Stimulated activated CD4-positive, alpha-beta T cell treated with anti-CD3 and anti-CD28 coated beads, TNF-alpha, amount 100 ng/mL, for 4 hours (primary cell): ENCODE measurements at places on chromosomes 12 and 14.

DNA sequence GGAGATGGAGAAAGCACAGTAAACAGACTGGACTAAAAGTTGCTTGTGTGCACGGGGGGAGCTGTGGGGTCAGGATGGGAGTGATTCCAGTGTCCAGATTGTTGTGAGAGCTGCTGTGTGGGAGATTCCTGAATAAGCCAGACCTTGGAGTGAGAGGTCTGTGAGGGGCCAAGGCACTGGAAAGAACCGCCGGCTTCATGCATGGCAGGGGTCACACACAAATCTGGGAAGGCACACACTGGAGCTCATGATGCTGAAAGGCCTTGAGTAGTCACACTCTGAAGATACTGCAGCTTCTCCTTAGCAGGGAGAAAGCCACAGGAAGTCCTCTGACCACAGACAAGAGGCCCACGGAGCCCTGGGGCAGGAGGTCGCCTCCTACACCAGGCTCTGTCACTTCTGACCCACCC lies 23.1 kb downstream of the ADCY6 start:
- no peak for DNase-seq

GRCh38 chr14:61997161-61997560 lies 234.9 kb downstream of the SNAPC1 start:
- DNase-seq = no peak

DNA sequence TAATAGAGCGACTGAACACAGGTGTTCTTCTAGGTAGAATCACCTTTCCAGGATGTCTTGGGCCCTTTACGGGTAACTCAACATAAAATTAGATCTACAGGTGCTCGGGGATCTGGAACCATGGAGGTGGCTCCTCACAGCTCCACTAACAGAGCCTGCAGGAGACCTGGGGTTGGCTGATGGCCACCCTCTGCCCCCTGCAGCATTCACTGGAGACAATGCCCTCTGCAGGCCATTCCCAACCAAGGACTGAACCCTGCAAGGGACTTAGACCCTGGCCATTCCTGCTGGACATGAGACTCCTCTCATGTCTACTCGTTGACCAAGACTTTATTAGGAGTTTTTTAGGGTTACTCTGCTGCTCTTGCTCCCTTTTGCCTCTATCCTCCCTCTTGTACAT lies 58.5 kb upstream of the PPP4R3A start:
- DNase-seq = no peak

GRCh38 chr12:89364631-89365030 lies 12.3 kb upstream of the DUSP6 start:
- DNase-seq = no peak

DNA sequence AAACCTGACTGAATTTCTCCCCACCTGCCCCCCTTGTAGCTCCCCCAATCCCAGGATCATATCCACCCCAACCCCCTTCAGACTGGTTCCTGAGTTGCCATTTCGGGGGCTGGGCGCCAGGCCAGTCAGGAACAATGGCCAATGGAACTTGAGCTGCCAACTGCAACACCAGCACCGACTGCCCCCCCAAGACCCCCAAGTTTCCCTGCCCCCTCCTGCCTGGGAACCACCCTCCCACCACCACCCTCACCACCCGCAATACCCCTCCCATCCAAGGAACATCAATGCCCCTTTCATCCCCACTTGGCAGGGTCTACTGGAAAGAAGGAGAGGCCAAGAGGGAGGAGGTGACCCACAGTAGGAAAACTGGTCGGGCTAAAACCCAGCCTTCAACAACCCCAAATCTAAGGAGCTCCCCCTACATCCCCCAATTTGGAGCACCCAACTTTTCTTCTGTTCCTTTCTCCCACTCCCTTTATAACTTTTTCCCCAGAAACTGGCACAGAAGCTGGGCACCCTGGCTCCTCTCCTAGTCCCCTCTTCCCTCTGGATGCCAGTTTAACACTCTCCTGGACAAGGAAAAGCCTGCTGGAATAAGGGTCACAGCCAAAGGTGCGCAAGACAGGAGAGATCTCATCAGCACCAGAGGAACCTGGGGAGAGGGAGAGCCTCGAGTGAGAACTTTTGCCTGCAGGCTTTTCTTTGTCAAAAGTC lies 1.6 kb upstream of the NDRG2 start:
- no peak for DNase-seq

GRCh38 chr12:93019975-93020630 lies 91.0 kb upstream of the EEA1 start:
- DNase-seq = no peak

- DNase-seq = no peak
These were observed 76.4 kb upstream of the HOXC13 start for GRCh38 chr12:53862206-53862605.

- no peak for DNase-seq
These were observed 279.6 kb downstream of the PDZRN4 start for GRCh38 chr12:41467591-41468325.

GRCh38 chr12:108381787-108382436 lies 42.8 kb upstream of the CMKLR1 start:
- no peak for DNase-seq

DNA sequence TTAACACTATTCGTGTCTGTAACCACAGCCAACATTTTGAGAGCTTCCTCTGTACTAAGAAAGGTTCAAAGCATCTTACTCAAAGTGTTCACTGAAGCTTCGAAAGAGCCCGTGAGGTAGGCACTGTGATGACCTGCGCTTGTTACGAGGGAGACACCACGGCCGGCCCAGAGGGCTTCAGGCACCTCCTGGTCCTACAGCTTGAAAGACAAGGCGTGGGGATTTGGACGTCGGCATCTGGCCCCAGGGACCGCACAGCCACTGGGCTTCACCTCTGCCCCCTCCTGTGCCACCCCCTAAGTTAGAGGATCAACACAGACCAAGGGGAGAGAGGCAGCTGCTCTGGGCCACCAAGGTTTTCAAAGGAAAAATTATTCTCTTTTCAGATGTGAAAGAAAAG lies 75.6 kb downstream of the RIMBP2 start:
- no peak for DNase-seq

DNA sequence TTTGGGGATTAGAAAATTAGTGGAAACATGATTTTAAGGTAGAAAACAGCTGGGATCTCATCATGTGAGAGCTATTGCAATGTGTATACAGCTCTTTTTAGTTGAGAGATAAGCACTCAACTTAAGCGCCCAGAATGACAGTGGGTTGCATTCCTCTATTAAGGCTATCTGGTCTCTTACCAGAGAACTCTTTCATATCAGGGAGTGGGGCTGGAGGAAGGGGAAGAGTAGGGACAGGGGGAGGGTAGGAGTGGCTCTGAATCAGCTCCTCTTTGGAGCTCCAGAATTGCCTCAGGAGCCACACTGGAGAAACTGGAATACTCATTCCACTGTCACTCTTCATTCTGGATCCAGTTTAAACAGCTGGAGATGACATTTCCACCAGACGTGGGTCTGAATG lies 9.2 kb upstream of the PLEKHG3 start:
- DNase-seq = no peak

DNA sequence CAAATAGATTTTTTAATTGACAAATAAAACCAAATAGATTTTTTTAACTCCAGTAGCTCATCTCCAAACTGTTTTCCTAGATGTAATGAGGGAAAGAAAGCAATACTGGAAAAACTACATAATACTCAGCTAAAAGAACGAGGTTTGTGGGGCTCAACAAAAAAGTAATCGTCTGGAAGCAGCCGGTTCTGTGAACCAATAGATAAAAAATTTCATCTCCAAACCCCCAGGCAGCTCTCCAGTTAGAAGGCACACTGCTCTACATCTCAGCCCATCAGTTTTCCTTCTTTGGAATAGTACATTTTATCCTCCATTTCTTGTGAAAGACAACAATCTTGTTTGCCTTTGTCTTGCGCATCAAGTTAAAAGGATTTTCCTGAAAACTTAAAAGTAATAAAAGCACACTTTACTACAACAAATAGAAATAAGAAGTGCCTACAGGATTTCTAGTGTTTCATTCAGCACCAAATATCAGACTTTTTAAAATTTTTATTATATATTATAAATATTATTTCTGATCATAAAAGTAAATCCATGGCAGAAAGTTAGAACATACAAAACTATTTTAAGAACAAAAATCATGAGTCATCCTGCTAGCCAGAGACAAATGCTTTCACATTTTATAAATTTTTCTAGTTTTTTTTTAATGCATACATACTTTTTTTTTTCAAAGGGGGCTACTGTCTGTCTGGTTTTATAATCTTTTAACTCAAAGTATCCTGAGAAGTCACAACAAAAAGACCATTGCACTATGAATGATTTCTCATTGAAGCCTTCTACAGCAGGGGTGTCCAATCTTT lies 67.7 kb downstream of the EPS8 start:
- no peak for DNase-seq

GRCh38 chr12:1777798-1778197 lies 42.6 kb upstream of the LRTM2 start:
- no peak for DNase-seq

GRCh38 chr12:57012600-57013465 lies 3.5 kb downstream of the TAC3 start:
- no peak for DNase-seq

DNA sequence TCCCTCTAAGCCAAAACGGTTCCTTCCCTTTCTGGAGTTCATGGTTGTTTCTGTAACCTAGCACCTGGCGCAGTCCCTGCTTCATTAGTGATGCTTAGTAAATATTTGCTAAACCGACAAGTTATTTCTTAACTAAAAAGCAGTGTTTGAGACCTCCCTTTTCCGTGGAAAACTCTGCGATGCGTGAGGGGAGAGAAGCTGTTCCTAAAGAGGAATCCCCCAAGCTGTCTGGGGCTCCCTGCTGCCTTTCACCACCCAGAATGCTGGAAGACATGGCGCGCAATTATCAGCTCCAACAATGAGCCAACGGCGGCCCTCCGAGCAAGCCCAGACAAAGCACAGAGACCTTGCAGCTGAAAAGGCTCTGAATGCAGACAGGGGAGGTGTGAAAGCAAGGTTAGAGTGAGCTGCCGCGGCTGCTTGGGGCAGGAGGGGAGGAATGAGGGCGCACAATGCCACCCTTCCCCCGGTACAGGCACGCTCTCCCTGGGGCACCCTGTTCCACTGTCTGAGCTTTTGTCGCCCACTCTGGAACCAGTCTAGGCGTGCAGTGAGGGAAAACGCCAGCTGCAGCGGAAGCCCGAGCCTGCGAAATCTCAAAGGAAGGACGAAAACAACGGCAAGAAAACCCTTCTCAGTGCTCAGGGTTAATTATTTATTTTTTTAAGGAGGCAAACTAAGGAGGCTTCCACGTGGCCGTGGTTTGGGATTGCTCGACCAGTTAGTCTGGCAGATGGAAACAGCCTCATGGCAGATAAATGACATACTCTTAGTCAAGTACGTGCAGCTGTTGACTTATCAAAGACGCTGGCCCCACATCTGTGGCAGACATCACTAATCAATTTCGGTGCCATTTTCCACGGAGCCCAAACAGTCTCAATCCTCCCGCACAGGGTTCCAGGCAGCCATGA lies 66.3 kb downstream of the RBM19 start:
- DNase-seq = no peak

GRCh38 chr12:42141981-42142606 lies 2.6 kb downstream of the GXYLT1 start:
- no peak for DNase-seq

DNA sequence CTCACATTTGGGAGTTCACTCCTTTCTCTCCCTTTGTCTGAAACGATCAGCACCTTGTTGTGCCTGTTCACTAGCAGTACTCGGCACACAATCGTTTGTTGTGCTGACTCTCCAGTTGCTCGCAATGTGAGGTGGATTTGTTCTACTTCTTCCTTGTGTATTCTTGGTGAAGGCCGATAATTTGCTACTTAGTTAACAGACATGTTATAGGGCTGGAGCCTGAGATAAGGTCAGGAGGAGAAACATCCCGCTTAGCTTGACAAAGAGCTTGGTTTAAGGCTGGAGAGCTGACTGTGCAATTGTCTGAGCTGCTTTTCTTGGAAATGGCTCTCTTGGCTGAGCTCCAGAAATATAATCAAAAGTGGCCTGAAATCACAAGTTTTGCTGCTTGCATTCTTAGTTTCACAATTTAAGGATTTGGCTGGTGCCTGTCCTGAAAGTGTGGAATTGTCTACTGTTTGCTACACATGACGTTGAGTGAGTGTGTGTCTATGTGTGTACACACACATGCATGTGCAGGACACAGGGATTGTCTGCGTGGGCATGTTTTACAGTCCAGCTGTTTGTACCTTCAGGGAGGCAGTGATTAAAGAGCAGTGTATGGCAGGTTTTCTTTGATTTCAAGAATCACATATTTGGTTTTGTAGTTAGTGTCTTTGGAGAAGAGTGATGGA lies 77.7 kb downstream of the ARF6 start:
- DNase-seq = no peak

DNA sequence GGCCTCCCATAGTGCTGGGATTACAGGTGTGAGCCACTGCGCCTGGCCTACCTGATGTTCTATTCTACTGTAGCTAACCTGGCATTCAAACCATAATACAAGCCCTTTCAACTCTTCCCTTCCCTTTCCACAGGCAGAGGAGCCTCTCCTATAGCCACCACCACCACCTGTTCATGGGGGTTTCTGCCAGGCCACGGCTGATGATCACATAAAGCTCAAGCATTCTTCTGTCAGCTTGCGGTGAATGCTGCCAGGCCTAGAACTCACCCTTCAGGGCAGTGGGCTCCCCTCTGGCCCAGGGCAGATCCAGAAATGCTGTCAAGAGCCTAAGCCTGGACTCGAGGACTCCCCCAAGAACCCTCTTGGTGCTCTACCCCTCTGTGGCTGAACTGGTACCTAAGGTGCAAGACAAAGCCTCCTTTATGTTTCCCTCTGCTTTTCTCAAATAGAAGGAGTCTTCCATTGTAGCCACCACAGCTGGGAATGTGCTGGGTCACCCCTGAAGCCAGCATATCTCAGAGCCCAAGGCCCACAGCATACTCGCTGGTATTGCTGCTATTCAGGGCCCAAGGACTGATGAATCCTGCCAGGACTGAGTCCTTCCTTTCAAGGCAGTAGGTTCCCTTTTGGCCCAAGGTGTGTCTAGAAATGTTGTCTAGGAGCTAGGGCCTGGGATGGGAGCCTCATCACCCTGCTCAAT lies 3.4 kb upstream of the DLGAP5 start:
- DNase-seq = no peak

DNA sequence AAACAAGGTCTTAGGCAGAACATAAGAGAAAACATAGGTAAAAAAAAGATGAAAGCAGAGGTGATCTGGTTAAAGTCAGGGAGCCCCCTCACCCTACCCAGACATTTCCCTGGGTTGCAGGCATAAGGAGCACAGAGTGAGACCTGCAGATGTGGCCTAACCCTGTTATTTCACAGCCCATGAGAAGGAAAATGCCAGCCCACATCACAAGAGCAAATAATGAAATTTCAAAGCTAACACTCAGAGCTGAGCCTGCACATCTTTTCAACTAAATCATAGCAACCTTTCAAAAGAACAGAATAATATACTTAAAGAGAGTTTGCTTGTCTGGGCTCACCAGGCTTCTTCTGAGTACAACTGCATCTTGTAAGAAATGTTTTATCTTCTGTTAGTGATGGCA lies 295.4 kb downstream of the RPAP3 start:
- DNase-seq = no peak

GRCh38 chr12:3646561-3647241 lies 106.2 kb downstream of the CRACR2A start:
- DNase-seq = no peak
